NCI-H446 (cell line): ENCODE measurements at places on chromosomes 3 and 15.

DNA sequence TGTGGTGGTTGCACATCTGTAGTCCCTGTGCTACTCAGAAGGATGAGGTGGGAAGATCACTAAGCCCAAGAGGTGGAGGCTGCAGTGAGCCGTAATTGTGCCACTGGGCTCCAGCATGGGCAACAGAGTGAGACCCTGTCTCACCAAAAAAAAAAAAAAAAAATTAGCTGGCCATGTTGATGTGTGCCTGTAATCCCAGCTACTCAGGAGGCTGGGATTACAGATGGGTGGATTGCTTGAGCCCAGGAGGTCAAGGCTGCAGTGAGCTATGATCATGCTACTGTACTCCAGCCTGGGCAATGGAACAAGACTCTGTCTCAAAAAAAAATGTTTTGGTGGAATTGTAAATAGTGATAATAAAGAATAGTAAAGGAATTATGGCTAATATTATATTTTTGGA lies 9.9 kb downstream of the ATRIP start:
- no peak for DNase-seq

- DNase-seq, result no peak
Observed at GRCh38 chr15:78155355-78155939, 6.3 kb downstream of the IDH3A start.

DNA sequence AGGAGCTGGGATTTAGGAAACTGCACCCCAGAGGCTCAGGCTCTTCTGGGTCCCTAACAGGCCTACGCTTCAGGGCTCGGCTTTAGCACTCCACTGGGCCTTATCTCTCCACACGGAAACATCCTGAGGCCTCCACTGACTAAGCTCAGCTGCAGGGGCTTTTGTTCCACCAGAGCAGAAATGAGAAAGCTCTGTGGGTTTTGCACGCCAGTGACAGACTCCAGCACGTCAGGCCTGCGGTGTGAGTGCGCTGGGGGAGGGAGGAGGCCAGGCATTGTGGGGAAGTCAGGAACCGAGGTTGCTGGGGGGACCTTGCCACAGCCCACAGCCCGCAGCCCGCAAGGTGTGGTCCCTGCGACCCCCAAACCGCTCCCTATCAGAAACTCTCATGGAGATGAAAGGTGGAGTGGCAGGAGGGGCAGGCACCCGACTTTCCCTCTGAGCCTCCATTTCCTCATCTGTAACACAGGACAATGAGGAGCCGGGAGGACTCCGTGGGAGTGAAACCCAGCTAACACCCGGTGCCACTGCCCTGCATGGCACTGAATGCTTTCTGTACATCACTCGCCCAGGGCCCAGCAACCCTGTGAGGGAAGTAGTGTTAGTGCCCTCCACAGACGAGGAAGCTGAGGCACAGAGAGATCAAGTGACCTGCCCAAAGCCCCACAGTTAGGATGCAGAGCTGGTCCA lies 106.5 kb downstream of the TPRA1 start:
- no peak for DNase-seq

DNA sequence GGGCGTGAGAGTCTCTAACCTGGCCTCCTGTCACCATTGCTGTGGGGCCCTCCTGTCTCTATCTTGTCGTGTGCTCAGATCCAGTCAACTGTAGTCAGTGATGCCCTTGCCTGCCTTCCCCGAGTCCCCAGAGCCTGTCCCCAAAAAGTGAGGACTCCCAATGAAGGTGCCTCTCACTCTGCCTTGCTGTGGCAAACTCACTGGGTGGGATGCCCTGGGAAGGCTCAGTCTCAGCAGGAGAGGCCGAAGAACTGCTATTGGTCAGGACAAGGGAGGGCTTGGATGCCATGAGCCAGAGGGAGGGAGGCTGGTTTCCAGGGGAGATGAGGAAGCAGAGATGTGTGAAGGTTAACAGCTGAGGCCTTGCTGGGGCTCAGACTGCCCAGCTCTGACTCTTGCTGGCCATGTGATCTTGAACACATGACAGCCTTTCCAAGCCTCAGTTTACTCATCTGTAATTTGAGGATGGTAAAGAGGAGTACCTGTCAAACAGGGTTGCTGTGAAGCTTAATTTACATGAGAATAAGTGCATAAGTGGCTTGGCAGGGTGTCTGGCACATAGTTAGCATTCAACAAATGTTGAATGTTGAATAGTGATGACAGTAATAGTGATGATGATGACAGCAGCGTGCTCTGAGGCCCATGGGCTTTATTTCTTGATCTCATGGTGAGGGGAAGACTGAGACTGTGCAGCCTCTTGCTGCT lies 8.2 kb downstream of the KY start:
- no peak for DNase-seq

- no peak for DNase-seq
Observed at GRCh38 chr3:157070678-157070999, 89.3 kb downstream of the CCNL1 start.
